Muscle of leg (tissue), 16 donors: ENCODE measurements at places on chromosomes 13 and 19. TPM values are rescaled to one million over a fixed set of nuclear protein-coding genes. Genes with fewer than 3 reads are reported as not detected.

DNA sequence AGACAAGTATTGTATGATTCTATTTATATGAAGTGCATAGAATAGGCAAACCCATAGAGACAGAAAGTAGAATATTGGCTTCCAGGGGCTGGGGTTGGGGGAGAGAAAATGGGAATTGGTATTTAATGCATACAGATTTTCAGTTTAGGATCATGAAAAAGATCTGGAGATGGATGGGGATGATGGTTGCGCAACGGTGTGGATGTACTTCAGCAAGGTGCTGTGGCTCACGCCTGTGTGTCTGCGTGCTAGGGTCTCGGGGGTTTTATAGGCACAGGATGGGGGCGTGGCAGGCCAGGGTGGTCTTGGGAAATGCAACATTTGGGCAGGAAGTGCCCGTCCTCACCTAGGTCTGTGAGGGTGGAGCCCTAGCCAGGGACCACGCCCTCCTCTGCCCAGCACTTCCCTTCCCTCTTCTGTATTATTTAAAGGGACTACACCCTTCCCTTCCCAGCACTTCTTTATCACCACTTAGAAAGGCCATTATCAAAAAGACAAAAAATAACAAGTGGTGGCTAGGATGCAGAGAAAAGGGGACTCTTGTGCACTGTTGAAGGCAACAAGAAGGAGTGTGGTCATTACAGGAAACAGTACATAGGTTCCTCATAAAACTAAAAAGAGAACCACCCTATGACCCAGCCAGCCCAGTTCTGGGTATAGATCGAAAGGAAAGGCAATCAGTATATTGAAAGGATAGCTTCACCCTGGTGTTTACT lies 29.0 kb downstream of the LILRB4 start:
- no peak for DNase-seq

GRCh38 chr13:41674246-41674645 lies 216.9 kb downstream of the RGCC start:
- no peak for DNase-seq

DNA sequence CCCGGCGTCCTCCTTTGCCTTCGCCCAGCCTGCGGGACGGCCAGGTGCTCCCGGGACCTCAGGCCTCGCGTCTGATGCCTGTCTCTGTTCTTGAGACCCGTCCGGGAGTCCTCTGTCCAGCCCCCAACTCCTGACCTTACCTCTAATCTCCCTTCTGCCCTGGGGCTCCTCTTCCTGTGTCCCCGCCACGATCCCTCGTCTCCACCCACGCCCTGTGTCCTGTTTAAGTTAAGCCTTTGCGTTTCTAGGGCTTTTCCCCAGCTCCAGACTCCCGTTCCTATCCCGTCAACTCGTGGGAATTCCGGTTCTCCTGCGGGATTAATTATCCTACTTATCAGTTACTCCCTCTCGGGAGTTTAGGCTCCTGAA lies 686 bp downstream of the LENG8 start:
- DNase-seq = no peak

DNA sequence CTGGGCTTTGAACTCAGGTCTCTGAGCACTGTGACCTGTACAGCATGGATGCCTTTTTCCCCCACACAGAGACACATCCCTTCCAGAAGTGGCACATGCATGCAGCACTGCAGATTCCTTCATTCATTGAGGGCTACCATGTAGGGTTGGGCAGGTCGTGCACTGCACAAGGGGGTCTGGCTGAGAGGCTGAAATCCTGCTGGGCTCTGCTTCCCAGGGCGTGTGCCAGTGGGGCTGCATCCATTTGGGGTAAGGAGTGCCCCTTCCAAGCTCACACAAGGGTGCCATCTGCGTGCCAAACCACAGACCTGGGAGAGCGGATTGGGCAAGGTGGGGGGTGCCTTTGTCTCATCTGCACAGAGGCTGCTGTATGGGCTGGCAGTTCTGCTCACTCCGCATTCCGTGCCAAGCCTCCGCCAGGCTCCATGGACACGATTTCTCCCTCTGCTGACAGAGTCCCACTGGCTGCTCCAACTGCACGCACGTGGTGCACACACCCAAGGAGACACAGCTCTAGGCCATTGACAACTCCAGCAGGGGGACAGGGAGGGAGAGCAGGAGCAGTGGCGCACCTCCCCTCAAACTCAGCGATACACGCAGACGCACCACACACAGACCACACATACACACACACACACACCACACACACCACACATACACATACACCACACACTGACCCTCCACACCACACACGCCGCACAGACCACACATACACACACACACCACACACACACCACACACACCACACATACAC lies 4.5 kb upstream of the SHISA7 start:
- no peak for DNase-seq

ZNF429 gene
- 12.9 TPM for total RNA-seq

NLRP7 gene
- total RNA-seq = not detected

PEAK3 gene
- total RNA-seq = not detected

TMEM272 gene
- 0.09 TPM for total RNA-seq
